ENCODE measurements at places on chromosomes 3 and 15. TPM values are rescaled to one million over a fixed set of nuclear protein-coding genes. Genes with fewer than 3 reads are reported as not detected.

The CCR8 gene
- total RNA-seq = not detected

The GLT8D1 gene
- total RNA-seq = 79.7 TPM

The PEX5L gene
- total RNA-seq = not detected

The ZNF80 gene
- not detected for total RNA-seq

The TERC gene
- total RNA-seq = 92.2 TPM

The KLF15 gene
- 3.3 TPM for total RNA-seq

The GP9 gene
- not detected for total RNA-seq

The RLBP1 gene
- total RNA-seq = not detected

The FYCO1 gene
- 7.1 TPM for total RNA-seq

The COL6A6 gene
- total RNA-seq = not detected

The ECE2 gene
- total RNA-seq = not detected

The FBXL22 gene
- total RNA-seq = 0.15 TPM

The PCYT1A gene
- 55.0 TPM for total RNA-seq

The ANKRD34C gene
- total RNA-seq = not detected

The SPSB4 gene
- not detected for total RNA-seq

The COL6A5 gene
- not detected for total RNA-seq

The GXYLT2 gene
- total RNA-seq = 15.0 TPM

The GABRB3 gene
- total RNA-seq = under 0.01 TPM

The SLCO2A1 gene
- total RNA-seq = 3.0 TPM
